ENCODE measurements at places on chromosomes 2 and 18. TPM values are rescaled to one million over a fixed set of nuclear protein-coding genes. Genes with fewer than 3 reads are reported as not detected.

The ESPNL gene
- 1.3 TPM for total RNA-seq

The LINC00305 gene
- not detected for total RNA-seq

The EXOC6B gene
- 32.3 TPM for total RNA-seq

The RASGRP3 gene
- total RNA-seq, result 4.7 TPM

The LOXHD1 gene
- total RNA-seq, result 0.50 TPM
